HT1080 (cell line): ENCODE measurements at places on chromosomes 3 and 15. TPM values are rescaled to one million over a fixed set of nuclear protein-coding genes. Genes with fewer than 3 reads are reported as not detected.
A peak's percentile ranks its signal among the peaks of the same experiment; 100 is the strongest.

GRCh38 chr3:38001456-38002081, 11.0 kb downstream of the VILL start:
- no peak for DNase-seq

DNA sequence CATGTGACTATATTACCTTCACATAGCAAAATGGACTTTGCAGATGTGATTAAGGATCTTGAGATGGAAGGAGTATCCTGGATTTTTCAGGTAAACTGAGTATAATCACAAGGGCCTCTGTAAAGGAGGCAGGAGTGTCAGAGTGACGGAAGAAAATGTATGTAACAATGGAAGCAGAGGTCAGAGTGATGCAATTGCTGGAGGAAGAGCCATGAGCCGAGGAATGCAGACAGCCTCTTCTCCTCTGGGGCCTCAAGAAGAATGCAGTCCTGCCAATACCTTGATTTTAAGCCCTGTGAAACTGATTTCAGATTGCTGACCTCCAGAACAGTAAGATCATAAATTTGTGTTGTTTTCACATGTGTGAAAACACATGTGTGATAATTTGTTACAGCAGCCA, 15.1 kb downstream of the HEMK1 start:
- DNase-seq: no peak

DNA sequence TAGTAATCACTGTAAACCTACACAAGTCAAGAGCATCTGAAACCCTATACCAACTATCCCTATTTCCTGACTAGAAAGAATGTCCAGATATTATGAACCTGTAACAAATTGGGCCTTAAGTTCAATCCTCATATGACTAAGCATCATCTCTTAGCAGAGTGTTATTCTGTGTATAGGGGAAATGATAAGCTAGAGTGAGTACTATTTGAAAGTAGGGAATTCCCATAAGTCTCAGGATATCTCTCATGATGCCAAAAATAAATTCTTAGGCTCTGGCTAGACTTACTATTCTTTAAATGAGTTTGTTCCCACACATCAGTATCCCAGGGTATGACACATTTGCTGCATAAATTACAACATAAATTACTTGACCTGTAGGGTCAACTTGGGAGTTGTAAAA, 15.3 kb downstream of the MRPL47 start:
- DNase-seq: peak; percentile 13

GRCh38 chr3:5332270-5332956, 144.9 kb downstream of the EDEM1 start:
- DNase-seq: no peak

DNA sequence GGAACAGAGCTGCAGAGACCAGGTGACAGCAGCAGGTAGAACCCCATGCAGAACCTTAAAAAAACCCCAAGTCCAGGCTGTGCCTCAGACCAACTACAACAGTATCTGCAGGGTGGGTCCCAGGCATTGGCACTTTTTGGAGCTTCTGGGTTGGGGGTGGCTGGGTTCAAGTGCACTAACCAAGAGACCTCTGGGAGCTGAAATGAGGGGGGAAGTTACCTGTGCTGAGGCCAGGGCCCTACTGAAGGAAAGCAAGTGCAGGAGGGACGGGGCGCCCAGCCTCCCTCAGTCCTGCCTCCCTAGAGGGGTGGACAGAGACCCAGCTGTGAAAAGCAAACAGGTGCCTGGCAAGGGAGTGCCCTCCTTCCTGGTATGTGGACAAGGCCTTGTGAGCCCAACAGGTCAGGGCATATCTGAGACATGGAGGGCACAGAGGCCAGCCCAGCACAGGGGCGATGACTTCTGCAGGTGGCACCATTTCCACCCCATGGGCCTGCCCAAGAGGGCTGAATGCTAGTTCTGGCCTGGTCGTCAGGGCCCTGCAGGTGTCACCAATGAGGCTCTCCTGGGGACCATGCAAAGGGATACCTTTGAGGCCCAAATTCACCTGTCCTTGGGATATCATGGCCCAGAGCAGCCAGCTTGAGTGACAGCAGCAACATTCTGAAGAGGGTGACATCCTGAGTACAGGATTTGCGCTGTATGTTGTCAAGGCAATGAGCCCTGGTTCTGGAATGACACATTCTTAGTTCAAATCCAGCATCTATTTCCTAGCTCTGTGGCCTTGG, 18.7 kb downstream of the CTSH start:
- no peak for DNase-seq

GRCh38 chr15:62491642-62492041, 326.6 kb upstream of the C2CD4B start:
- no peak for DNase-seq

DNA sequence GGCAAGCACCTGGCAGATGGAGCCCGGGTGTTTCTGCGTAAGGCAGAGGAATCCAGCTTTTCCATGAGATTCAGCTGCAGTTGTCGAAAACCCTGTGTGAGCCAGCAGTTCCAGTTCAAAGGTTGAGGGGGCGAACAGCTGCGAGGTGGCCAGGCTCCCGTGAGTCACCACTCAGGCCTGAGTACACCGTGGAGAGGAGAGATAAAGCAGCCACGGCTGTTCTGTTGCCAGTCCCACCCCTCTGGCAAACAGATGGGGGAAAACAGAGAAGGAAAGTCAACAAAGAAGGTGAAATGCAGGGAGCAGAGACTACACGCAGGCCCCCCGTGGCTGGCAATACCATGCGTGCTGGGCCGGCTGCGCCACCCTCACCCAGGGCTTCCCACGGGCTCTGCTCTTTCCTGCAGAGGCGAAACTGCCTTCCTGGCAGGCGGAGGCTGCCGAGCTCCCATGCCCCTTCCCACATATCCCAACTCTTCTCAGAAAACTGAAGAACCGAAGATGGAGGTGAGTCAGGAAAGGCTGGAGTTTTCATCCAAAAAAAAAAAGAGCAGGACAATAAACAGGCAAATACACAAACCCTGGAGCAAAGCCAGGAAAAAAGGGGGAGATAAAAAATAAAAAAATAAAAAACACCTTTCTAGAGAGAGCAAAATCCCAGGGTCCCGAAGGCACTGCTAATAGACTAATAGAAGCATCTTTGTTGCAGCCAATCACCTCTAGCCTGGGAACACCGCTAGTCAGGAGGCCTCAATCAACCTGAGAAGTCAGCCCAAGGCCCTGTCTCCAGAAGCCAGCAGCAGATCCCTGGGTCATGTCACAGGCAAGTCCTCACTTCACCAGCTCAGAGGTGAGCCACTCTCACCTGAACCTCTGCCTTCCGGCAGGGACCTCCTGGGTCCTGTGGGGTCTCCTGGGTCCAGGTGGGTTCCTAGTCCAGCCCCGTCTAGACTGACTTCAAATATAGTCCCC, 37.7 kb downstream of the FAM174B start:
- DNase-seq: peak; percentile 37

DNA sequence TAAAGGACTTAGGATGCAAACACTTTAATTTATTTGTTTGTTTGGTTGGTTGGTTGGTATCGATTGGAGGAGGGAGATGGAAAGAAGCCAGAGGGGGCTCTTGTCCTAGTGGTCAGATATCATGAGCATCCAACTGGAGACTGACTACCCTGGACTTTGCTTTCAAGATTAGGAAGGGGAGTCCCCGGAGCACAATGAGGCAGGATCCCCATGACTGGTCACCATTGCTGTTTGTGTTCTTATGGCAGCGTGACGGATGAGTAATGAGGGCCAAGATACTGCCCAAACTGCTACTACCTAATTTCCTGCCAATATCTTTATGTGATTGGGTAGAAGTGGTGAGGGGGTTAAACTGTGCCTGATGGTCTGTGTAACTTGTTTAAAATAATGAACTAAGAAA, 354.6 kb upstream of the ROPN1 start:
- DNase-seq: no peak

DNA sequence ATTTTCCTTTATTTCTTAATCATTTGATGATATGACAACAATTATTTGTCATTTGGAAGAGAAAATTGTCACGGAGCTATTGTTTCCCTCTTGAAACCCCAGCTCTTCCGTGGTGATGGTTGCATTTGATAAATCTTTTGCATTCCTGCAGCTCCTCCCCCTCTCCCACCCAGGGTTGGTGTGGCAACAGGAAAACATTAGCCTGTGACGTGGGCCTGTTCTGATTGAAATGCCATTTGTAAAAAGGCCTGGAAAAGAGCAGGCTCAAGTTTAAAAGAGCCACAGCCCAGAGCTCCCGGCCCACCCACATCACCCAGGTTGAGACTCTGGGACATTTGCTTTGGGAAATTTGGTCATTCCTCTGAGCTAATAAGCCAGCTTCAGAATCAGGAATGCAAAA, 282.5 kb downstream of the RPLP1 start:
- DNase-seq: no peak

- DNase-seq: no peak
Measured at GRCh38 chr3:112003321-112004080, 4.8 kb downstream of the TAGLN3 start.

DNA sequence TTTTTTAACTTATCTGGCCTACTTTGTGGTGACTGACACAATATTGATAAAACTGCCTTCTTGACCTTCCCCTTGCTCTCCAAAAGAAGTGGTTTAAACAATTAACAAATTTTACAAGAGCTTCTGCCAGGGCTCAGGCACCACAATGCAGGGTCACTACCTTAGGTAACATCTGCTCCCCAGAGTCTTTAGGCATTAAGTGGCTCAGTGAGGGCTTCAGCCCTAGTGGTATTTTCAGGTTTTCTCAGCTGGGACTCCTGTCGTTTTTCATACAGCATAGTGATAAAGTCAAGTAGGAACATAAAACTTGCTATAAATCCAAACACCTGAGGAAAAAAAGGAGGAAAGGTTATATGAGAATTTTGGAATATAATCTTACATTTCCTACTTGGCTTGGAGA, 18.9 kb downstream of the CMTM6 start:
- DNase-seq: no peak

- DNase-seq: no peak
Measured at GRCh38 chr15:52137432-52138357, 25.1 kb upstream of the BCL2L10 start.

- DNase-seq: peak; percentile 86
Measured at GRCh38 chr15:67413770-67414390, 107.1 kb upstream of the C15orf61 start.

DNA sequence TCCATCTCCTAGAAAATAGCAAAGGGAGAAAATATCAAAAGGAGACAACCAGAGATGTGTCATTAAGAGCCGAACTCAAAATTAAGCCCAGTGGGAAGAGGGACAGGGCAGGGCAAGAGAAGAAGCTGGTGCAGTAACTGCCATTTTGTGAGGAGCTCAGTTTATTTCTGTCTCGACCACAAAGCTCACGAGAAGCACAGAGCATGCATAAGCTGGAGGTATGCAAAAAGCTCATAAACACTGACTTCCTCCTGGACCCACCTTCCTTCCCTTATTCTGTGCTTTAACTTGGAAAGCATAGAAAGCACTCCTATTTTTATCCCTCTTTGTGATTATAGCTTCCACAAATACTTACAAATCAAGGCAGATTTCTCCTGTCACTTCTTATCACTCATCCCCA, 81.3 kb downstream of the DGKG start:
- no peak for DNase-seq

DNA sequence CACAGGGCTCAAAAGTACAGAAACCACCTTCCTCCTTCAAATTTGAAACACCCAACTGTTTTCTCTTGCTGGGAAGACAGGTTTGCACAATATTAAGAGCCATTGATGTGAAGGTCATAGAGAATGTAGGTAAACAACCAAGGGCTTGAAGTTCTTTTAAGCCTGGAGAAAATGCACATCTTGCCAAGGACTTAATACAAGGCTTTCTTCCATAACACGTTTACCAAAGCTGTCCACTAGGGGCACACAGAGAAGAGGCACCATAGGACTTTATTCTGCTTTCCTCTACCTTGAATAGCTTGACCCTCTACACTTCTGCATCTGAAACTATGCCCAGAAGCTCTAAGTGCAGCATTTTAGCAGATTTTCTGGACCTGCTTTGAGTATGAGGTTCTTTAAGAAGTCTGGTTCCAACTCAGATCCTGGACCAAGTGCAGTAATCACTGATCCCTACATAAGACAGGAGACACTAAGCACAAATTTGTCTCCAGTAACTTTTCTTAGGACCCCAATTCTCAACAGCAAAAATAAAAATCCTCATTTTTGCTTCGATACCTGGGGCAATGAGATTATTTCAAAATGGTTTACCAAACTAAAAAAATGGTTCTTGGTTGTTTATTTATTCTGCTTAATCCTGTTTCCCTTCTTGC, 138.0 kb downstream of the FBN1 start:
- DNase-seq: peak; percentile 35

GRCh38 chr3:17355591-17355990, 386.8 kb downstream of the TBC1D5 start:
- DNase-seq: no peak

- no peak for DNase-seq
Measured at GRCh38 chr3:45932112-45932511, 11.2 kb upstream of the CXCR6 start.

- no peak for DNase-seq
Measured at GRCh38 chr3:66655671-66656070, 154.8 kb upstream of the LRIG1 start.

- DNase-seq: peak; percentile 90
Measured at GRCh38 chr3:159763602-159764489, 224.8 kb upstream of the IL12A start.

DNA sequence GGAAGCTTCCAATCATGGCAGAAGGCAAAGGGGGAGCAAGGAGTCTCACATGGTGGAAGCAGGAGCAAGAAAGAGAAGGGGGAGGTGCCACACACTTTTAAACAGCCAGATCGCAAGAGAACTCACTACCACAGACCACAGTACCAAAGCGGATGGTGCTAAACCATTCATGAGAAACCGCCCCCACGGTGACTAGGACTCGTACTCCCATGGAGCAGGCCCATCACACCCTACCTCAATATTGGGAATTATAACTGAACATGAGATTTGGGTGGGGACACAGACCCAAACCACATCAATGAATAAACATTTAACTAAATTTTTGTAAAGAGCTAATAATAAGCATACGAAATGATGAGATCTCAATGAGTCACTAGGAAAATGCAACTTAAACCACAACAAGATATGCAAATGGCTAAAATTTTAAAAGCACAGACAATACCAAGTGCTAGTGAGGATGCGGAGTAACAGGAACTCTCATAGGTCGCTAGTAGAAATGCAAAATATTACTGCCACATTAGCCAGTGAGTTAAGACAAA, 10.0 kb downstream of the MRPS25 start:
- no peak for DNase-seq

- DNase-seq: no peak
Measured at GRCh38 chr3:4581920-4582611, 88.9 kb downstream of the ITPR1 start.

- DNase-seq: no peak
Measured at GRCh38 chr3:71355862-71356261, 227.7 kb downstream of the FOXP1 start.

- peak; percentile 96 for DNase-seq
Measured at GRCh38 chr15:84685304-84685703, 27.3 kb upstream of the NMB start.

The CCR2 gene
- total RNA-seq: not detected in 2 replicates

The C3orf20 gene
- total RNA-seq: 0.05 TPM in 1 of 2 replicates, not detected in the other

The SEMA6D gene
- 0.07 and 0.35 TPM in 2 replicates for total RNA-seq

The HTR3E gene
- not detected in 2 replicates for total RNA-seq

The CLRN1 gene
- total RNA-seq: not detected in 2 replicates

The PLCL2 gene
- 11.1 and 11.5 TPM in 2 replicates for total RNA-seq

The NLGN1 gene
- total RNA-seq: 1.6 and 3.1 TPM in 2 replicates

The TRAT1 gene
- not detected in 2 replicates for total RNA-seq

The PIGZ gene
- 0.67 and 0.98 TPM in 2 replicates for total RNA-seq

The CASR gene
- not detected in 2 replicates for total RNA-seq

The RTP1 gene
- not detected in 2 replicates for total RNA-seq
